Thyroid gland (tissue), 4 donors: ENCODE measurements at places on chromosomes 7 and 10. TPM values are rescaled to one million over a fixed set of nuclear protein-coding genes. Genes with fewer than 3 reads are reported as not detected.
A peak's percentile ranks its signal among the peaks of the same experiment; 100 is the strongest.

DNA sequence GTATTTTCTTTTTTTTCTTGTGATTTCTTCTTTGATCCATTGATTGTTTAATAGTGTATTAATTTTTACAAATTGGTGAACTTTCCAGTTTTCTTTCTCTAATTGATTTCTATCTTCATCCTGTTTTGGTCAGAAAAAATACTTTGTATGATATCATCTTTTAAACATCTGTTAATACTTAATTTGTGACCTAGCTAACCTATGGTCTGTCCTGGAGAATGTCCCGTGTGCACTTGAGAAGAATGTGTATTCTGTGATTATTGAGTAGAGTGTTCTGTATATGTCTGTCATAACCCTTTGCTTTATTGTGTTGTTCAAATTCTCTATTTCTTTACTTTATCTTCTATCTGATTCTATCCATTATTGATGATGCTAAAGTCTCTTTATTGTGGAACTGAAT is 65.8 kb upstream of the ZEB1 start:
- H3K4me1 ChIP-seq = no peaks in the 10 kb centered on the region
- no peaks in the 10 kb centered on the region for H3K27me3 ChIP-seq
- H3K27ac ChIP-seq = no peak overlapping the region

Gene GRM8
- 6.6 TPM for total RNA-seq

- DNase-seq = no peak
- H3K4me1 ChIP-seq = no peaks in the 10 kb centered on the region
- H3K27ac ChIP-seq = no peak overlapping the region
- H3K27me3 ChIP-seq = no peaks in the 10 kb centered on the region
- no peaks in the 10 kb centered on the region for H3K36me3 ChIP-seq
Observed at GRCh38 chr10:71045936-71046335, 157.6 kb upstream of the PCBD1 start.

- no peaks in the 10 kb centered on the region for H3K4me1 ChIP-seq
- DNase-seq = no peak
- no peaks in the 10 kb centered on the region for H3K36me3 ChIP-seq
Observed at GRCh38 chr10:10576937-10577336, 440.7 kb upstream of the CELF2 start.

GRCh38 chr10:110651044-110651958 is 7.2 kb downstream of the RBM20 start:
- H3K27ac ChIP-seq = no peak overlapping the region
- peaks cover 5% of the 10 kb centered on the region for H3K4me1 ChIP-seq
- no peak overlapping the region for H3K4me3 ChIP-seq
- no peaks in the 10 kb centered on the region for H3K36me3 ChIP-seq
- DNase-seq = peak; percentile 11
- H3K27me3 ChIP-seq = no peaks in the 10 kb centered on the region

- H3K27ac ChIP-seq = no peak overlapping the region
- no peaks in the 10 kb centered on the region for H3K4me1 ChIP-seq
- H3K4me3 ChIP-seq = no peak overlapping the region
- no peak for DNase-seq
Observed at GRCh38 chr7:131385039-131385605, 57.4 kb downstream of the MKLN1 start.

GRCh38 chr7:91787931-91788330 is 92.6 kb downstream of the MTERF1 start:
- H3K36me3 ChIP-seq = no peaks in the 10 kb centered on the region
- H3K27ac ChIP-seq = no peak overlapping the region
- no peak overlapping the region for H3K4me3 ChIP-seq
- no peaks in the 10 kb centered on the region for H3K4me1 ChIP-seq
- no peak for DNase-seq
- no peaks in the 10 kb centered on the region for H3K27me3 ChIP-seq

Gene GPR85
- total RNA-seq = 0.67 TPM

DNA sequence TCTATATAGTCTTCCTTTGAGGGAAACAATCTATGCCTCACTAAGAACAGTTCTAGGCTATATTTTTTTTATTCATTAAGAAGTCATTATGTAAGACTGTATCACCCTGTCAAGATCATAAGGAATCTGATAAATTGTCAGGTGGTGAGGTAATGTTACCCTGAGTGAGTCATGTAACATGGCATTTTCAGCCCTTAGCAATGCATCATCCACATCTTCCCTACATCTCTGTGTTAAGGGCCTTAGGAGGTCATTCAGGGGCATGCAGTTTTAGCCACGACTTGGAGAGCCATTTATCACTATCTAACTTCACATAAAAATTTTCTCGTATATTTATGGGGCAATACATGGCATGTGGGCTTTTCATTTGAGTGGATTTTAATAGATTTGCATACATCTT is 924.5 kb upstream of the MBL2 start:
- H3K27me3 ChIP-seq = no peaks in the 10 kb centered on the region
- H3K36me3 ChIP-seq = no peaks in the 10 kb centered on the region
- no peak for DNase-seq
- H3K27ac ChIP-seq = no peak overlapping the region

DNA sequence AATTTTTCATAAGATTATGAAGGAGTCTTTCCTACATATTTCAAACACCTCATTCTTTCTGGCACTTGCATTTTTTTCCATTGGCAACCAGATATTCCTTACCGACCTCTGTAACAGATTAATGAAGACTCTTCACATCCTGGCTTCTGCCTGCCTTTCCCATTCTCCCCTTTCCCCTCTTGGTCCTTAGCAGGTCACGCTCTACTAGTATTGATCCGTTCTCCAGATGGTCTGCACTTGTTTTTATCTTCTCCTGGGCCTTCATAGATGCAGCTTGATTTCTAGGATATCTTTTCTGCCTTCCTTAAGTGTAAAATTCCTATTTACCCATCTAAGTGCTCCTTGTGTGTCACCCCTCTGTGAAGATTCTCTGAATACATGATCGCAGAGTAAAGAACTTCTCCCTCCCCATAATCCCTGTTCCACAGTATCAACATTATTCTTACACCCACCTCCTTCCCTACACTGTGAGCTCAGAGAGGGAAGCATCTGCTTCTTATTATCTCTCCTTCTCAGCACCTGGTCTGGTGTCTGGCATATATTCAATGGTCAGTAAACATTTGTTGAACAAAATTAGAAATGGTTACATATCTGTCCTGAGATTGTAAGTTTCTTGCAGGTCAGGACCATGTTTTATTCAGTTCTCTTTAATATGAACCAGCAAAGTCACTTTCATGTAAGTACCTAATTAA is 654.2 kb downstream of the REEP3 start:
- H3K4me3 ChIP-seq = no peak overlapping the region
- no peak overlapping the region for H3K27ac ChIP-seq
- no peaks in the 10 kb centered on the region for H3K4me1 ChIP-seq

- H3K27me3 ChIP-seq = no peaks in the 10 kb centered on the region
- H3K27ac ChIP-seq = no peak overlapping the region
- H3K4me3 ChIP-seq = no peak overlapping the region
- H3K36me3 ChIP-seq = no peaks in the 10 kb centered on the region
- no peak for DNase-seq
Observed at GRCh38 chr7:37540917-37541316, 92.3 kb upstream of the ELMO1 start.

DNA sequence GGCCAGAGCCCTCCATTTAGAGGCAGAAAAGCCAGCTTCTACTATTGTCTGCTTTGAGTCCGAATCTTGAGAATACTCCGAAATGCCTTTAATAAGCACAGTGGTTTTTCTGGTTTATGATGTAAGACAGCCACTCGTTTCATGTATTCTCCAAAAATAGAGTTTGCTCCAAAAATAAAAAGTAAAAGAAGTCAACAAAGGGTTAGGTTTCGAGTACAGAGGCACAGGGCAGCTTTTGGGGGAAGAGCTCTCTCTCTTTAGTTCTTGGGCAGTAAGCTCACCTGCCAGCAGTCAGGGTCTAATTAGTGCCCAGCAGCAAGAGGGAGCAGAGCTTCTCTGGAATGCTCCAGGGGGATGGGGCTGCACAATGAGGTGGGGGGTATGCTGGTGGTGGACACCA is 20.2 kb downstream of the CREB3L2 start:
- peaks cover 79% of the 10 kb centered on the region for H3K4me1 ChIP-seq
- no peaks in the 10 kb centered on the region for H3K27me3 ChIP-seq
- H3K36me3 ChIP-seq = no peaks in the 10 kb centered on the region
- H3K4me3 ChIP-seq = no peak overlapping the region

- DNase-seq = no peak
- H3K4me1 ChIP-seq = peaks cover 3% of the 10 kb centered on the region
- H3K27me3 ChIP-seq = no peaks in the 10 kb centered on the region
- H3K27ac ChIP-seq = no peak overlapping the region
- no peaks in the 10 kb centered on the region for H3K36me3 ChIP-seq
Observed at GRCh38 chr10:62707810-62708209, 96.7 kb upstream of the ADO start.

- no peak overlapping the region for H3K27ac ChIP-seq
- H3K4me1 ChIP-seq = no peaks in the 10 kb centered on the region
- H3K36me3 ChIP-seq = no peaks in the 10 kb centered on the region
- H3K27me3 ChIP-seq = no peaks in the 10 kb centered on the region
Observed at GRCh38 chr7:99096124-99096887, 47.6 kb downstream of the SMURF1 start.

GRCh38 chr7:128112018-128112780 is 81.0 kb upstream of the LRRC4 start:
- no peak overlapping the region for H3K4me3 ChIP-seq
- H3K27ac ChIP-seq = no peak overlapping the region
- H3K4me1 ChIP-seq = no peaks in the 10 kb centered on the region
- no peaks in the 10 kb centered on the region for H3K36me3 ChIP-seq
- H3K27me3 ChIP-seq = no peaks in the 10 kb centered on the region

DNA sequence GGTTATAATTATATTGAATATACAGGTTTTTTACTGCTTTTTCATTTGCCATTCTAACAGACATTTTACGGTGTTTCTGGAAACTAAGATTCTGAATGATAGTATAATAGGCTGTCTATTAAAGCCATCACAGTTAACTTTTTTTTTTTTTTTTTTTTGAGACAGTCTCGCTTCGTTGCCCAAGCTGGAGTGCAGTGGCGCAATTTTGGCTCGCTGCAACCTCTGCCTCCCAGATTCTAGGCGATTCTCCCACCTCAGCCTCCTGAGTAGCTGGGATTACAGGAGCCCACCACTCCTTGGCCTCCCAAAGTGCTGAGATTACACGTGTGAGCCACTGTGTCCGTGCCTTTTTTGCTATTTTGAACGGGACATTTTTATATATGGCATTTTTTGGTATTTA is 4.4 kb downstream of the TDRD1 start:
- H3K4me3 ChIP-seq = no peak overlapping the region
- no peaks in the 10 kb centered on the region for H3K4me1 ChIP-seq
- no peaks in the 10 kb centered on the region for H3K36me3 ChIP-seq
- H3K27me3 ChIP-seq = no peaks in the 10 kb centered on the region

DNA sequence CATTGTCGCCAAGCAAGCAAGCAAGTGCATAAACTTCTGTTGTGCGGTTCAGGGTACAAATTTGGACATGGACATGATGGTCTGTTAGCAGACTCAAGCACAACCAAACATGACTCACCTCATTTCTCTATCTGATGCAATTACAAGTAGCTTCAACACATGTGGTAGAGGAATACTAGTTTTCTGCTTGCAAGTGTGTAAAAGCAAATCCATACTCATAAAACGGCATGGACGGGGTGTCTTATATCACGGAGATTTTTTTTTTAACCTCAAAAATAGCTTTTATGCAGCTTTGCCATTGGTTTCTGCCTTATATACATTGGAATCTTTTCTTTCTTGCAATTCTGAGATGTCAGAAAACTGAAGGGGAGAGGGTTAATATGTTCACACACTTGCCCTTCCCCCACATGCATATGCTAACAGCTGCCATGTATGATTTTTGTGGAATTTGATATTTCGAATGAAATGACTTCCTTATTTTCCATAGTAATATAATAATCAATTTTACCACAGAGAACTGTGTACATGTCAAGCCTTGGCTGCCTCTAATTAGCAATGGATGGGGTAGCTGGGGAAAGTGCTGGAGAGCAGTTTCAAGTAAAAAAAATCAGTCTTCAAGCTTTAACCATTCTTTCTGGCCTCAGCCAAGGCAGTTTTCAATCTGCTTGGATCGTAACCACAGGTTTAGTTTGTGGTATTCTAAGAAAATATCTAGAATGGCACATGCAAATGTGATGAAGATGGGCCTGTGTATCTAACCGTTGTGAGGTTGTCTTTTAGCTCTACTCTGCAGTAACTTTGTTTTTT is 106.0 kb upstream of the PDCD4 start:
- no peaks in the 10 kb centered on the region for H3K4me1 ChIP-seq
- no peaks in the 10 kb centered on the region for H3K27me3 ChIP-seq
- H3K4me3 ChIP-seq = no peak overlapping the region
- H3K27ac ChIP-seq = no peak overlapping the region

- H3K4me1 ChIP-seq = no peaks in the 10 kb centered on the region
- no peak for DNase-seq
- no peak overlapping the region for H3K4me3 ChIP-seq
Observed at GRCh38 chr7:46774515-46774914, 807.4 kb downstream of the TNS3 start.

GRCh38 chr10:60093317-60093716 is 187.0 kb upstream of the CCDC6 start:
- no peak overlapping the region for H3K27ac ChIP-seq
- no peak for DNase-seq
- H3K4me3 ChIP-seq = no peak overlapping the region

Gene SPAM1
- total RNA-seq = not detected

DNA sequence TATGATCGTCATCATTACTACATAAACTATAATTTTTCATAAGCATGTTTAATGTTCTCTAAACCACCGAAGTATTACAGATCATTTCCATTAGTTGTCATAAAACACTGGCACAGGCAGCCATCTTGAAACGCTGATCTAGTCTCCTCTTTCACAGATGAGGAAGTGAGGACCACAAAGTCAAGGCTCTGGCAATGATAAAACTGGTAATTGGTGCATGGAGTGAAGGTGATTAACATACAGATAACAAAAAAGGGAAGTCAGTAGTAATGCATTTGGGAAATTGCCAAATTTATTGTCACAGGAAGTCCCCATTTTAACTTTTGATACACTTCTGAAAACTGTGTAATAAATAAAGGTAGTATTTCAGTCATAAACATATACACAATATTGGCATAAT is 49.3 kb downstream of the FBXL13 start:
- H3K4me3 ChIP-seq = no peak overlapping the region
- H3K27ac ChIP-seq = no peak overlapping the region
- H3K36me3 ChIP-seq = no peaks in the 10 kb centered on the region
- H3K4me1 ChIP-seq = no peaks in the 10 kb centered on the region
- H3K27me3 ChIP-seq = no peaks in the 10 kb centered on the region

Gene ITGB8
- total RNA-seq = 33.6 TPM

DNA sequence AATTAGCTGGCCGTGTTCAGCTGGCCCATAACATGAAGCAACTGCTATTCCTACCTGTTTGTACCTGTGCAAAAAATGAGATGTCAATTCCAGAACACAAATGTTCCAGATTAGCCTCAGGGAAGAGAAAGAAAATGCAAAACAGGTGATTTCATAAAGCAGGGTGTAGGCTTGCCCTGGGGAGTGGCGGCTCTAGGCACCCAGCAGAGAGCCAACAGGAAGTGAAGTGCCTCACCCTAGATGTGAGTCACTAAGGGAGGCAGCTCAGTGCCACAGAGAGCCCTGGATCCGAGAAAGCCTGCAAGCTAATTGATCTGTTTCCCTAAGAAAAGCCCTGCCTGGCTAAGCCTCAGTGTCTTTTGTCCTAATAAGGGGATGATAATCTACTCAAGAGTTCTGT is 240.0 kb downstream of the ARHGAP21 start:
- no peak overlapping the region for H3K4me3 ChIP-seq
- peak; percentile 50 for DNase-seq
- peaks cover 41% of the 10 kb centered on the region for H3K4me1 ChIP-seq
- H3K27ac ChIP-seq = no peak overlapping the region
- H3K27me3 ChIP-seq = no peaks in the 10 kb centered on the region
- H3K36me3 ChIP-seq = no peaks in the 10 kb centered on the region
